Fibroblast of villous mesenchyme (primary cell): ENCODE measurements at places on chromosomes 12 and 14. TPM values are rescaled to one million over a fixed set of nuclear protein-coding genes. Genes with fewer than 3 reads are reported as not detected.

DNA sequence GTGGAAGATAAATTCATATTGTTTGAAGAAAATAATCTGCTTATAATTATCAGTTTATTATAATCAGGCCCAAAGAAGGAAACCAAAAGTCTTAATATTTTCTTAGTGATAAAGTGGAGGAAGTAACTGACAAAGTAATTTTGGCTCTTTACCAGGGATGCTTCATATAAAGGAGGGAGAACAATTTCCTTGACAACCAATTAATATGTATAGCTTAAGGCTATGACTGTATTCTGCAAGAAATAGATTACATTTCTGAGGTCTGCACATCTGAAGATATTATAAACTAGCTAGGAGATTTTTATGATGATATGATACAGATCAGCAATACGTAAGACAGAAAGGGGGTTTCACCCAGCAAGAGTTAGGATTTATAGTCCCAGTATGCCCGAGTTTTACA lies 90.8 kb downstream of the BICD1 start:
- peak; percentile 60 for DNase-seq

DNA sequence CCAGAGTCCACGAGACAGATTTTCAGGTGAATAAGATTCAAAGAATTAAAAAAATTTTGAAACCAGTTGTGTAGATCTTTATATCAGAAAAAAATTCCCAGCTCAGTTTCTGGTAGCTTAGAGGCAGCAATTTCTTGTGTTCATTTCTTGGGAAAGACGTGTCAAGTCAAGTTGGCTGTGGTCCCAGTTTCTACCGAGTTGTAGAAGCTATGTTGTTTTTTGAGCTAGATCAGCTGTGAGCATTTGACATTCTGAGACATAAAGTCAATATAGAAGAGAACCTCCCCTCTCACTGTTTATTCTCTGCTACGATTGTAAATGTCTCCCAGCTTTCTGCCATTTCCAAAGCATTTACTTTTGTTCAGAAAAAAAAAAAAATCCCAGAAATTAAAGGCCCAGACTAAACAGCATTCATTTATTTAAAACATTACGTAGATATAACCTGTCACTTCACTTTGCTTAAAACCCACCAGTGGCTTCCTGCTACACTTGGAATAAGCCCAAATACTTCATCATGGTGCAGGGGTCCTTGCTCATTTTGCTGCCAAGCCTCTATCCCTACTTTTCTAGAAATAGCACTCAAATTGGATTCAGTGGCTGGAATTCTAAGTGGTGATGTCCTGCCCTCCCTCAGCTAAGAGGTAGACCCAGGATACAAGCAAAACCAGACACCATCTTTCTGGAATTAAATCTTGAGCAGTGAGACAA lies 20.6 kb upstream of the PYGL start:
- DNase-seq: peak; percentile 98

GRCh38 chr14:100129161-100129589 lies 30.3 kb downstream of the DEGS2 start:
- DNase-seq: peak; percentile 14

- DNase-seq: no peak
These were observed 92.7 kb downstream of the B4GALNT3 start for GRCh38 chr12:552466-552865.

GRCh38 chr12:122996188-122996601 lies 15.7 kb downstream of the ARL6IP4 start:
- no peak for DNase-seq

GRCh38 chr14:54003064-54003463 lies 46.4 kb upstream of the BMP4 start:
- no peak for DNase-seq

- DNase-seq: no peak
These were observed 179.9 kb downstream of the BTG1 start for GRCh38 chr12:91965781-91966180.

- no peak for DNase-seq
These were observed 438.5 kb downstream of the LRIG3 start for GRCh38 chr12:58481811-58482210.

- no peak for DNase-seq
These were observed 710 bp downstream of the MTA1 start for GRCh38 chr14:105420101-105420973.

DNA sequence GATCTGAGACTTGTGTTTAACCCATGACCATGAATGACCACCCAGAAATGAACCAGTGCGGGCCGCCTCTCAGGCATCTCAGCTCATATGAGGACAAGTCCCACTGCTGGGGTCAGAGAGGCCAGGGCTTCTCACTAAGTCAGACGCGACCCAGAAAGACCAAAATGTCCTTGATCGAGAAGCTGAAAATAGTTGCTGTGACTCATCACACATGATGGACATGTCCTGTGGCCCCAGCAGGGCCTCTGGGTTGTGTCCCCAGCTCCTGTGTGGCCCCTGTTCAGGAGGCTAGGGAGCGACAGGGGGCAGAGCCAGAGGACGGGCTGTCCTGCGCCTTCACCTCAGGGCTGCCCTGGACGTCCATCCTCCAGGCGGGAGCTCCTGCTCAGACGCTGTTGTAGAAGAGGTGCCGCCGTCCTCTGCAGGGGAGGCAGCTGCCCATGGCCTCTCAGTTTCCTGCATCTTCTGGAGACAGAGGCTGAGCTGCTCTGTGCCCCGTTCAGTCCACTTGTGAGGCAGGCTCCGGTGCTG lies 29.0 kb upstream of the FAM181A start:
- DNase-seq: no peak

- no peak for DNase-seq
These were observed 300.1 kb downstream of the C12orf50 start for GRCh38 chr12:87728931-87729593.

- no peak for DNase-seq
These were observed 1.5 kb downstream of the KDM2B start for GRCh38 chr12:121579190-121579791.

- DNase-seq: no peak
These were observed 195.7 kb downstream of the RBM19 start for GRCh38 chr12:113770389-113770865.

- no peak for DNase-seq
These were observed 133.7 kb upstream of the MAP1LC3B2 start for GRCh38 chr12:116425256-116426193.

- no peak for DNase-seq
These were observed 279.0 kb upstream of the RTL1 start for GRCh38 chr14:101182476-101182875.

- DNase-seq: no peak
These were observed 109.6 kb downstream of the EML5 start for GRCh38 chr14:88683119-88683518.

DNA sequence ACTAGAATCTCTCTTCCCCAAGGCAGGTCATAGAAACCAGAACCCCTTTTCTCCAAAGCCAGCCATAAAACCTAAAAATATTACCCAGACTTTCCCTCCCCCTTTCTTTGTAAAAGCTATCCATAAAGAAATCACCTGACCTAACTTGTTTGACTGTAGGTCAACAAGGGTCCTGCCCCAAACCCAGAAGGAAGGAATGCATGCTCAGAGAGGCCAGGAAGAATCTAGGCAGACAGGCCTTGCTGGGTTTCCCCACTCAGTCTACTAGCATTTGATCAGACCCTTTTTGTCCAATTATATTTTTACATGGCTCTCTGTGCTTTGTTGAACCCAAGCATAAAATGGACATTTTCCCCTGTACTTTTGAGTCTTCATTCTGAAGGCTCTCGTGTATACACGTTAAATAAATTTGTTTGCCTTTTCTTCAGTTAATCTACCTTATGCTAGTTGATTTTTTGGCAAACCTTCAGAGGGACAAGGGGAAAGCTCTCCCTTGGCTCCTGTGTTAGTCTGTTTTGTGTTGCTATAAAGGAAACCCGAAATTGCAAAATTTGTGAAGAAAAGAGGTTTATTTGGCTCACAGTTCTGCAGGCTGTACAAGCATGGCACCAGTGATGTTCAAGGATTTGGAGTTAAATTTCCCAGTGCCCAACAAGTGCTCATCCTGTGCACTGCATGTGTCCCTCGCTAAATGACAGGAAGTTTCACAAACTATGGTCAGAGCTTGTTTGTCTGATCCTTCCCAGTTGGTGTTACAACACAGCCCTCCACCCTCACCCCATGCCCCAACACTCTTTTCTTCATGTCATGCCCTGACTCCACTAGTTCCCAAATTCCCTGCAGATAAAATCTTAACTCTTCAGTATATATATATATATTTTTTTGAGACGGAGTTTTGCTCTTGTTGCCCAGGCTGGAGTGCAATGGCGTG lies 14.2 kb upstream of the RASSF3 start:
- no peak for DNase-seq

DNA sequence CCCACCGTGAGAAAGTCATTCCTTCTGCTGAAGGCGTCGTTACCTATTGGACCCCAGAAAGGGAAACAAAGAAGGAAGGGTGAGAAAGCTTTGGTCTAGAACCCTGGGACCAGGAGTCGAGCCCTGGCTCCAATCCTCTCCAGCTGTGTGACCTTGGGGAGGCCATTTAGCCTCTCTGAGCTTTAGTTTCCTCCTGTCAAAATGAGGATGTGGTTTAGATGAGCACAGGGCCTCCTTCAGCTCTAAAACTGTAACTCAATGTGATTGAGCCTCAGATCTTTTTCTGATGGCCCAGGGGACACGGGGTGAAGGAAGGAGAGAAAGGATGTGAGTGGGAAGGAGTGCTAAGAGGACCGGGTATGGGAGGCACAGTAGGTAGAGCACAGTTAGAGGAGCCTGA lies 7.7 kb downstream of the JDP2 start:
- DNase-seq: no peak

DNA sequence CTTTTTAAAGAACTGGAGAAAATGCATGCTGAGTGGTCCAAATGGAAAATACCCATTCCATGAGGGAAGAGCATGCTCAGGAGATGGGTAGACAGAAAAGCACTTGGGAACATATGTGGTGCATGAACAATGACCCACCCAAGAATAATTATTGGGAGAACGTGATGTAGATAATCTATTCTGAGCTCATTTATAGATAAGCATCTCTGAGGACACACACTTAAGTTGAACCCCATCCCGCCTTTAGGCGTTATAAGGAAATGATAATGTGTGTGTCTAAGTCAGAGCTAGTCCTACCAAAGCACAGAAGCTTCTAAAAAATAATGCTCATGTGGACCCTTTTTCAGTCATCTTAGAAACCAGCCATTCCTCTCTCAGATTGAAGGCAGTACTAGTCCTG lies 189.9 kb downstream of the KTN1 start:
- DNase-seq: no peak

- DNase-seq: no peak
These were observed 73.7 kb downstream of the SERPINA3 start for GRCh38 chr14:94685681-94686485.

DNA sequence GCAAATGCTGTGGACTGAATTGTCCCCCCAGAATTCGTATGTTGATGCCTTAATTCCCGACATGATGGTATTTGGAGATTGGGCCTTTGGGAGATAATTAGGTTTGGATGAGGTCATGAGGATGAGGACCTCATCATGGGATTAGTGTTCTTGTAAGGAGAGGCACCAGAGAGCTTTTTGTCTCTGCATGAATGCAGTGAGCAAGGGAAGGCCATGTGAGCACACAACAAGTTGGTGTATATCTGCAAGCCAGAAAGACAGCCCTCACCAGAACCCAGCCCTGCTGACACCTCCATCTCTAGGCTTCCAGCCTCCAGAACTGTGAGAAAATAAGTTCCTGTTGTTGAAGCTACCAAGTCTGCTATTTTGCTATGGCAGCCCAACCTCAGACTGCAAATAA lies 51.9 kb upstream of the SMCO2 start:
- no peak for DNase-seq

GRCh38 chr12:39988574-39988973 lies 117.3 kb downstream of the SLC2A13 start:
- no peak for DNase-seq

- DNase-seq: no peak
These were observed 77.6 kb upstream of the RIC8B start for GRCh38 chr12:106696681-106697417.

DNA sequence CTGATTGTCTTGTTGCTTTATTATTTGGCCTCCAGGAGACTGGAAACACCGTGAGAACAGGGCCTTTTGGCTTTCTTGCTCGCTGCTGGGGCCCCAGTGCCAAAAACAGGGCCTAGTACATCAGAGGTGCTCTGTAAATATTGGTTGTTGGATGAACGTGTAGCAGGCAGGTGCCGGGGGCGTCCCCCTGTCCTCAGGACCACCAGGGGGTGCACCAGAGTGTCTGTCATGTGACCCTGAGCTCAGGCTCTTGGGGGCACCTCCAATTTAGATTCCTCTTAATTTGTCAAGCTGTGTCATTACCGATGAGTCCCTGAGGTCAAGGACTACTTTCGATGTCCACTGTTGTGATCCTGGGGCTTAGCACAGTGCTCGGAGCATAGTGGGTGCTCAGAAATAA lies 87.1 kb downstream of the ACACB start:
- no peak for DNase-seq

MSRB3 gene
- total RNA-seq: 89.2 and 111 TPM in 2 replicates

USP44 gene
- total RNA-seq: 3.9 and 5.2 TPM in 2 replicates

ERO1A gene
- 49.7 and 52.8 TPM in 2 replicates for total RNA-seq

PSME2 gene
- total RNA-seq: 141 and 151 TPM in 2 replicates

BHLHE41 gene
- total RNA-seq: 6.8 and 8.2 TPM in 2 replicates

PIK3C2G gene
- total RNA-seq: not detected in 2 replicates

KRT72 gene
- not detected in 2 replicates for total RNA-seq

PPP4R4 gene
- under 0.01 and 0.43 TPM in 2 replicates for total RNA-seq

PTGDR gene
- total RNA-seq: 0.32 TPM in 1 of 2 replicates, not detected in the other

GUCY2C gene
- total RNA-seq: not detected in 2 replicates

POTEM gene
- not detected in 2 replicates for total RNA-seq

LRRC10 gene
- total RNA-seq: not detected in 2 replicates

NTS gene
- under 0.01 TPM in 2 replicates for total RNA-seq

BEGAIN gene
- total RNA-seq: not detected in 2 replicates

GPR162 gene
- total RNA-seq: 2.6 and 3.0 TPM in 2 replicates

TPPP2 gene
- total RNA-seq: not detected in 2 replicates
